Panc1 (cell line): ENCODE measurements at places on chromosomes 2 and 18. TPM values are rescaled to one million over a fixed set of nuclear protein-coding genes. Genes with fewer than 3 reads are reported as not detected.

GRCh38 chr18:11089931-11090715 lies 59.2 kb downstream of the PIEZO2 start:
- H3K36me3 ChIP-seq = no peaks in the 10 kb centered on the region
- no peak overlapping the region for H3K4me3 ChIP-seq
- no peak overlapping the region for H3K27ac ChIP-seq
- no peaks in the 10 kb centered on the region for H3K4me1 ChIP-seq
- no peaks in the 10 kb centered on the region for H3K27me3 ChIP-seq

- no peaks in the 10 kb centered on the region; the same call in 1 of the 2 replicates for H3K27me3 ChIP-seq
- H3K27ac ChIP-seq = no peak overlapping the region
- no peak for DNase-seq
- H3K4me1 ChIP-seq = no peaks in the 10 kb centered on the region
- H3K36me3 ChIP-seq = no peaks in the 10 kb centered on the region
- H3K4me3 ChIP-seq = no peak overlapping the region
These were observed 94.2 kb upstream of the ALKAL2 start for GRCh38 chr2:381941-382727.

DNA sequence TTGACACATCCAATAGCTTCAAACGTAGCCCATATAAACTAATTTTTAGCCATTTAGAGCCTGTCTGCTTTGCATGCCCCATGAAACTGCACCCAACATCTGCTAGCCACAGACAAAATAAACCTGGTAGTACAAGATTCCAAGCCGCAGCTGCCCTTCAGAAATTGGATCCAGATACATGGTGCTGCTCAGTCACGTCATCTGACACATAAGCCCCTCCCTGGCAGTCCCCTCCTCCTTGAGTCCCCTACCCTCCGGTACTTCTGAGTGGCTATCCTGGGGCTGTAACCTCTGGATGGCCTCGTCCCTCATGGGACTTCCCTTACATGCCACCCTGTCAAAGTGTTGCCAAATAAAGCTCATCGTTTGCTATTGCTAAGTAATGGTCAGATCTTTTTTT lies 33.8 kb downstream of the PROC start:
- no peaks in the 10 kb centered on the region for H3K27me3 ChIP-seq
- H3K27ac ChIP-seq = no peak overlapping the region
- H3K4me1 ChIP-seq = no peaks in the 10 kb centered on the region
- no peaks in the 10 kb centered on the region for H3K36me3 ChIP-seq
- no peak overlapping the region for H3K4me3 ChIP-seq
- DNase-seq = no peak

Gene UGT1A6
- not detected for total RNA-seq

GRCh38 chr2:150138587-150138986 lies 348.9 kb downstream of the RND3 start:
- no peak for DNase-seq
- no peak overlapping the region for H3K4me3 ChIP-seq
- H3K27ac ChIP-seq = peak overlapping the region; percentile 5; the same call in 1 of the 2 replicates
- H3K27me3 ChIP-seq = no peaks in the 10 kb centered on the region
- peaks cover 11% of the 10 kb centered on the region for H3K4me1 ChIP-seq
- H3K36me3 ChIP-seq = no peaks in the 10 kb centered on the region

DNA sequence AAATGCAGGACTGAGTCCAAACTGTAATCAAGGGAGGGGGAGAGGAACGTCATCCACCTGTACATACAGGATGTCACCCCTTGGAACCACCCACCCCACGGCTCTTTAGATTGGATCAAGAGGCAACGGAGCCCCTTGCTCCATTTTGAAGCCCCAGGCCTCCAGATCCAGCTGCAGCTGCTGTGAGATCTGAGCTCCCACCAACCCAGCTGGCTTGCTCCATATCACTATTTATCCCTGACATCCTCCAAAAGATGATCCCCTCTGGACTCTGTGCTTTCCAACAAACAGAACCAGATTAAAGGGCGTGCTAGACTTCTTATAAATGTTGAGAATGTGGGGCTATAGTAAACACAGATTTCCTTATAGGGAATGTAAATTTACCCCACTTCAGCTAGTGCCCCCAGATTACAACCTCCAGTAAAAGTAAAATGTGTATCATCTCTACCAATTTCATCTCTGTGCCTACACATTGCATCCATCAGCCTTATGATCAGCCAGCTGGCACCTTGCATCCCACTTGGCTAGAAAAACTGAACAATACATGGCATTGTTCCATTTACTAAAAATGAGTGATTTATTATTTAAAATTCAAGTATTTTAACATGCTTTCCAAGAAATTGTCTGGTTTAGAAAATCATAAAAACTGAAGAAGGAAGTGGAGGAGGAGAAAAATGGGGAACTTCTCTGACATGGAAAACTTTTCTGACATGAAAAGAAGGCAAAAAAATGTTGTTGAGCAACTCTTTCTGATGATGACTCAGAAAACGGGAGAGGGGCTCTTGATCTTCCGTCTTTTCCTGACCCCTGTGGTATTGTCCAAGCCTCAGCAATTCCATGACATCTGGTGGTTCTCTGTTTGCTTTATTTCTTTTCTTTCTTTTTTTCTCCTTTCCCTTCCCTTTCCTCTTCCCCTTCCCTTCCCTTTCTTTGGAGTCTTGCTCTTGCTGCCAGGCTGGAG lies 262.6 kb upstream of the THUMPD2 start:
- no peak overlapping the region for H3K4me3 ChIP-seq
- no peak overlapping the region for H3K27ac ChIP-seq
- H3K4me1 ChIP-seq = no peaks in the 10 kb centered on the region
- H3K27me3 ChIP-seq = no peaks in the 10 kb centered on the region

DNA sequence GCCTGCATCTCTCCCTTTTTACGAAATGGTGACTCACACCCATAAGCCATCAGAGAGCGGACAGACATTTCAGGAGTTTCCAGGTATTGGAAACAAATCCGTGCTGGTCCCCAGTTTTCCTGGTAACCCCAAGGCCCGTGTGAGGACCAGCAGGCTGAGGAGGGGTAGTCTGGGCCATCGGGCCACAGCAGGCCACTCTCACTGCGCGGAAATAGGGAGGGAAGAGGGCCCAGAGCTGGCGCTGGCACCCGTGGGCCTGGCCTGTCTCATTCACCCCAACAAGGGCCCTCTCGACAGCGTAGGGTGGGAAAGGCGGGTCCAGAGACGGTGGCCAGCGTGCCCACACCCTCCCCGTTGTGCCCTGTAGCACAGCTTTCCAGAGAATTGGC lies 13.7 kb upstream of the FAHD2A start:
- no peaks in the 10 kb centered on the region for H3K27me3 ChIP-seq
- H3K4me1 ChIP-seq = no peaks in the 10 kb centered on the region
- no peaks in the 10 kb centered on the region for H3K36me3 ChIP-seq

- H3K27ac ChIP-seq = no peak overlapping the region
- H3K27me3 ChIP-seq = no peaks in the 10 kb centered on the region
- H3K4me1 ChIP-seq = no peaks in the 10 kb centered on the region
- H3K4me3 ChIP-seq = no peak overlapping the region
- no peak for DNase-seq
These were observed 64.1 kb upstream of the ADAM23 start for GRCh38 chr2:206379266-206379665.

- H3K27ac ChIP-seq = peak overlapping the region; percentile 41
- H3K4me3 ChIP-seq = no peak overlapping the region
- no peaks in the 10 kb centered on the region for H3K36me3 ChIP-seq
- peak; percentile 48 for DNase-seq
These were observed 73.4 kb downstream of the ACTR2 start for GRCh38 chr2:65300761-65301711.

GRCh38 chr2:9167718-9168657 lies 38.6 kb upstream of the ASAP2 start:
- no peaks in the 10 kb centered on the region for H3K36me3 ChIP-seq
- no peaks in the 10 kb centered on the region for H3K27me3 ChIP-seq
- peaks cover 12% of the 10 kb centered on the region; the same call in 1 of the 2 replicates for H3K4me1 ChIP-seq
- no peak overlapping the region for H3K4me3 ChIP-seq
- H3K27ac ChIP-seq = no peak overlapping the region; the same call in 1 of the 2 replicates

DNA sequence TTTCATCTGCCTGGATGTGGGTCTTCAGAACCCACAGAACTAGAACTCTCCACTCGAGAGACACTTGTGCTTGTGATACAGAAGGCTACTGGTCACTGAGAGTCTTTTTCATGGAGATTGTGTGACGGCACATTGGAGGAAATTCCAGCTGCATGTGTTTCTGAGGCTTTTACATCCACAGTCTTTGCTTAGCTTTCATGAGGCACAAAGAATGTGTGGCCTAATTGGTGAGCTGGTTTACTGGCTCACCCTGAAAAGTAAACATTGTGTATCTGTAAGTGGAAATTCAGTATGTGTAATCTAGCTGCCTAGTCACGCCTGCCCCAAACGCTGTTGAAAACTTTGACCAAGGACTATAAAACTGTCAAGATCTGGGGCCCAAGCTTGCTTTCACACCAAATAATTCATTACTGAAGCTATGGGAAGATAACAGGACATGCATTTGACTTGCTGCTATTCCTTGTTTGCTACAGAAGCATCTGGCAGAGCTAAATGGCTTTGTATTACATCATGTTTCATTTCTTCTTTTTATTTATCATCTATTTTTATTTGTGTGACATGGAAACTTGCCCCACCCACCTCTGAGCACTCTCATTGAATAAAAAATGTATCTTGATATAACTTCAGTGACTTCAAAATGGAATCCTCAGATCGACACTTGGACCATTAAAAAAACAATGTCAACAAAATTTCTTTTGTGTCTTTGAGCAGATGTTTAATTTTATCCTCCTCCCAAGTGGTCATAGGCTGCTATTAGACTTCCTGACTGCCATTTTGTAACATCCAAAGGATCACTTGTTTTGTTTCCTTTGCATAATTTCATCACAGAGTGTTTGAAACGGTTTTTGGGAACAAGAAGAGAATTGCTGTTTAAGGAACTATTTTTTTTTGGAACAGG lies 80.2 kb downstream of the EFEMP1 start:
- no peak overlapping the region for H3K4me3 ChIP-seq
- peaks cover 25% of the 10 kb centered on the region for H3K4me1 ChIP-seq
- DNase-seq = peak; percentile 93
- no peaks in the 10 kb centered on the region for H3K36me3 ChIP-seq
- no peaks in the 10 kb centered on the region for H3K27me3 ChIP-seq

DNA sequence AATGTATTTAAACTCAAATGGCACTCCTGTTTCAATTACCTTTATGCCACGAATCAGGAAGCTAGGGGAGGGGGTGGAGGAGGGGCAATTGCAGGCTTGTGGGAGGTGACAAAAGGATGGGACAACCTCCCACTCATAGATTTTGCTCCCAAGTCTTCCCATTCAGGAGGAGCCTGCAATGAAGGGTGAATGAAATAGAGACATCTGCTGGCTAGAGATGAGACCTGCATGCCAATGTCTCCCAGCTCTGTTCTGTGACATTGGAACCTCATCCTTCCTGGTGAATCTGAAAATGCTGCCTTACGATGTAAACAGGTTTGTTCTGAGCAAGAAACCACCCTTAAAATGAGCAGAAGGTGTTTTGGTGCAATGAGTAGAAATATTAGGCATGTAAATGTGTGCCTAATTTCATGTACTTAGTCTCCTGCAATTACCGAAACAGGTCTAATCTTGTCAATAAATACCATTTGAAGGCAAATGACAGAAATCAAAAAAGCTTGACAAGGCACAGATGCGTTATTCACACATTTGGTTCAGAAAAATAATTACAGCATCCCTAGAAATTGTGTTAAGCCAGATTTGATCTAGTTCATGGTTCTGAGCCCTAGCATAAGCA lies 2.7 kb upstream of the PID1 start:
- no peak overlapping the region for H3K4me3 ChIP-seq
- DNase-seq = peak; percentile 61
- no peak overlapping the region for H3K27ac ChIP-seq

GRCh38 chr18:38616306-38616705 lies 1050.7 kb upstream of the CELF4 start:
- no peaks in the 10 kb centered on the region for H3K27me3 ChIP-seq
- no peak overlapping the region for H3K27ac ChIP-seq
- H3K36me3 ChIP-seq = no peaks in the 10 kb centered on the region
- no peak overlapping the region for H3K4me3 ChIP-seq

DNA sequence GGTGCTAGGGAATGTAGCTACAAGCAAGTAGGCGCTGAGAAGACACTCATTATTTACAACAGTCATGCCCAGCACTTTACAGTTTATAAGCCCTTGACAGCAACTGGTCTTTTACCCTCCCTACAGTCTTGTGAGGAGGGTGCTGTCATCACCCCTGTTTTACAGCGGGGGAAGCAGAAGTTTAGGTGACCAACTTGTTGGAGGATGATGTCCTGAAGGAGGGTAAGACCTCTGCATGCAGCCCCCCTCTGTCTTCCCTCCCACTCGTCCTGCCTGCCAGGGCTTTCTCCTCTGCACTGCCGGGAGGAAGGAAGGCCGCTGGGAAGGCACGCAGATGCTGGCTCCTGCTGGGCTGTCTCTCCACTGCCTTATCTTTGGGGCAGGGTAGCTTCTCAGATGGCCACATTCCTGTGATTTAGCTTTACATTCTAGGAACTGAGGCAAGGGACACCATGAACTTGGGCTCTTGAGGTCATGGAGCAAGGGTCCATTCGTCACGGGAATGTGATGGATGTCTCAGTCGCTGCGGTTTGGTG lies 972 bp downstream of the IL1R1 start:
- H3K27me3 ChIP-seq = no peaks in the 10 kb centered on the region; the same call in 1 of the 2 replicates
- H3K36me3 ChIP-seq = no peaks in the 10 kb centered on the region
- H3K27ac ChIP-seq = no peak overlapping the region
- DNase-seq = no peak

- no peak for DNase-seq
- no peaks in the 10 kb centered on the region for H3K4me1 ChIP-seq
- no peak overlapping the region for H3K27ac ChIP-seq
- H3K36me3 ChIP-seq = no peaks in the 10 kb centered on the region
These were observed 146.3 kb upstream of the L3MBTL4 start for GRCh38 chr18:6561016-6561415.

DNA sequence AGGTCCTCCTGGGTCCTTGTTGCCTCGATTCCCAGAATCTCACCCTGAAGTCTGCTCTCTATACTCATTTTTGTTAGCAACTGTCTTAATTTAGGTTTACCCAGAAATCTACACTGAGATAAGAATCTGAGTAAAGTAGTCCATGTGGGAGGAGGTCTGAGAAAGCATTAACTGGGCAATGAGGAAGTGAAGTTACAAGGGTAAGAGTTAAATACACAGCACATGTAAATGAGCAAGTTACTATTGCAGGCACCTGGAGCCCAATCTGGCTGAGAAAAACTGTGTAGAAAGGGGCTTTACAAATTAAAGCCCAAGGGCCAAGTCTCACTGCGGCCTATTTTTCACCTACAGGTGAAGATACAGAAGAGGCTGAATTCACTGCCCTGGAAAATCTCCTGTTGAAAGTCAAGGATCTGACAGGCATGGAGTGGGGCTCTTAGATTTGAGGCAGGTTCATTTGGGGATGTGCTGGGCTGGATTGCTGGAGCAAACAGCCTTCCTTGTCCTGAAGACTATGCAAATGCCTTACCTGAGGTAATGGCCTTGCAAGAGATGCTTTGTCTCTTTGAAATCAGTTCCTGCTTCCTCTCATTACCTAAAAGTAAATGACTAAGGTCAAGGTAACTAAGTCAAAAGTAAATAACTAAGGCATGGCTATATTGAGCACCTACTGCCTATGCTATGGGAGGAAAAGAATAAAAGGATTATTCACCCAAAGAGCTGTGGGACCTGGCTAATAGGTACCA lies 84.4 kb upstream of the DYNAP start:
- no peaks in the 10 kb centered on the region for H3K27me3 ChIP-seq
- H3K27ac ChIP-seq = no peak overlapping the region
- H3K4me1 ChIP-seq = no peaks in the 10 kb centered on the region
- no peaks in the 10 kb centered on the region for H3K36me3 ChIP-seq

- no peak for DNase-seq
- H3K36me3 ChIP-seq = no peaks in the 10 kb centered on the region
- H3K4me1 ChIP-seq = no peaks in the 10 kb centered on the region
- H3K27me3 ChIP-seq = peaks cover 5% of the 10 kb centered on the region; the same call in 1 of the 2 replicates
- H3K27ac ChIP-seq = no peak overlapping the region
- no peak overlapping the region for H3K4me3 ChIP-seq
These were observed 26.2 kb downstream of the HRH4 start for GRCh38 chr18:24486684-24487083.
